ENCODE measurements at places on chromosomes 7 and 10.

- no peak for DNase-seq
These were observed 69.5 kb upstream of the ZNF438 start for GRCh38 chr10:31101123-31101522.

- DNase-seq: no peak
These were observed 133.8 kb upstream of the KCNMA1 start for GRCh38 chr10:77771450-77771849.

DNA sequence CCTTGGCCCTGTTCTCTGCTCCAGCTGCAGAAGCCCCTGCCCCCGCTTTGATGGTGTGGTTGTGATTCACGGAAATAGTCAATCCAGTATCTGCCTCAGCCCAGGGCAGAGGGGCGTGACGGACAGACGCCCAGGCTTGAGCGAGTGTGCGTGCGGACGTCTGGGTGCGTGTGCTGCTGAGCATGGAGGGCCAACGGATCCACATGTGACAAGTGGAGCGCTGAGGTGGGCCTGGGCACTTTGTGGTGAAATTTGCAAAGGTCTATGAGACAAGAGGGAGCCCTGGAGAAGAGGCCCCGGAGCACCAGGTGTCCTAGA, 94.4 kb downstream of the WDR37 start:
- no peak for DNase-seq

DNA sequence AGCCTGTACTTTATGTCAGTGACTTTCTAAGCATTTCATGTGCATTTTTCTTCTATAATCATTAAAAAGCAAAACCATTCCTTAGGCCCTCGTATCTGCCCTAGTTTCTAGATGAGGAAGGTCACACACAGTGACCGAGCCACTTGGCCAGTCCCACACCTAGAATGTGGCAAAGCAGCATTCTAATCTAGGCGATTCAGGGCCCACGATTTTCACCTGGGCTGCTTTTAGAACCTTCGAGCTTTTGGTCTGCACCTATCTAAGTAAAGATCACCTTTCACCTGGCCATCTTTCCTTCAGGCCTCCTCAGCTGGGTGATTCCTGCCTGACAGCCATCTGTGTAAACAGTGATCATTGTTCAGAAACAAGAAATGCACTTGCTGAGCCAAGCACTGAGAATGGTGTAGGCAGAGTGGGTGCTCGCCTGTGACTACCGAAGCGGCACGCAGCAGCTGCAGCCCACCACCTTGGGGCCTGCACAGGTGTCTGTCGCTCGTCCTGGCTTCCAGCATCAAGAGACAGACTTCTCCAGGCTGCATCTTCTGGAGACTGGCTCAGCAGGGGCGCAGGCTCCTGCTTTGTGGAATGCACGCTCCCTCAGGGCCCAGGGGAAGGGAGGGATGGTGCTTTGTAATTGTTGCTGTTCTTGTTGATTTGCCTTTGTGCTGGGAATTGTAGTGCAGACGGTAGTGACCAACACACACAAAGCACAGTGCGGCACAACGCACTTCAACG, 149.0 kb upstream of the INSYN2A start:
- DNase-seq: no peak

- no peak for DNase-seq
These were observed 4.0 kb upstream of the BAIAP2L1 start for GRCh38 chr7:98404840-98405239.

DNA sequence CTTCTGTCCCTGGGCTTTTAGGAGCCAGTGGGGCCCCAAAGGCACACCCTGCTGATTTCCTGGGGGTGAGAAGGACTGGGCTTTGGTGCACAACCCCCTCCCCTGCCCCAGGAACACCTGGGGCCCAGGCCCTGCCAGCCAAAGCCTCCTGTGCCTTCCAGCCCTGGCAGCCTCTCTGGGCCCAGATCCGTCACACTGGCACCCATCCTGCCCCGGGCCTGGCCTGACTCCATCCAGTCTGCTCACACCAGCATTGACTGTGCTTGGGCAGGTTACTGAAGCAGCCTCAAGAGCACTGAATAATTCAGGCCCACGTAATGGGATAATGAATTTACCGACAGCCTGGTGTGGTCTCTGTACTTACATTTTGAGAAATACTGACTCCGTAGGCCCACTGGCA, 12.0 kb upstream of the COMTD1 start:
- DNase-seq: no peak

DNA sequence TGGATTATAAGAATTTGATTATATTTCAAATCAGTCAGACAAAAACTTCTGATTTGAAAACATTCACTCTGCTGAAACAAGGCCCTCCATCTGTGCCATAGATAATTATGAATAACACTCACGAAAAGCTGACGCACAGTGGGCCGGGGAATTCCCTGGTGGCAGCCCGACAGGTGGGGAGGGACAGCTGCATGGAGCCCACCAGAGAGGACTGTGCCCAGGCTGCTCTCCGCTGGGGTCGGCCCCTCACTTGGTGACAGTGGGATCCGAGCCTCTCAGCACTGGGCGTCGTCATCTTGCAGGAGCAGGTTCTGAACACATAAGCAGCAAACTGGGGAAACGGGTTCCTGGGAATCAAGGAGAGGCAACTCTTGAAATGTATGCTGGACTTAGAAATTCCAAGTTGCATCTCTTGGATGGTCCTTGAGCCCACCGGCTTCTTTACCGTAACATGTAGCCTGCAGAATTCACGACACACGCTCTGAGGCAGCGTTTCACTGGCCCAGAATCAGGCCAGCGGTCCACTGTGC, 41.4 kb downstream of the AFAP1L2 start:
- DNase-seq: no peak

- DNase-seq: no peak
These were observed 450.9 kb upstream of the MKI67 start for GRCh38 chr10:128576943-128577670.

GRCh38 chr10:43679509-43679908, 30.8 kb upstream of the ZNF32 start:
- no peak for DNase-seq

- DNase-seq: no peak
These were observed 89.3 kb downstream of the BEND7 start for GRCh38 chr10:13439313-13440184.

DNA sequence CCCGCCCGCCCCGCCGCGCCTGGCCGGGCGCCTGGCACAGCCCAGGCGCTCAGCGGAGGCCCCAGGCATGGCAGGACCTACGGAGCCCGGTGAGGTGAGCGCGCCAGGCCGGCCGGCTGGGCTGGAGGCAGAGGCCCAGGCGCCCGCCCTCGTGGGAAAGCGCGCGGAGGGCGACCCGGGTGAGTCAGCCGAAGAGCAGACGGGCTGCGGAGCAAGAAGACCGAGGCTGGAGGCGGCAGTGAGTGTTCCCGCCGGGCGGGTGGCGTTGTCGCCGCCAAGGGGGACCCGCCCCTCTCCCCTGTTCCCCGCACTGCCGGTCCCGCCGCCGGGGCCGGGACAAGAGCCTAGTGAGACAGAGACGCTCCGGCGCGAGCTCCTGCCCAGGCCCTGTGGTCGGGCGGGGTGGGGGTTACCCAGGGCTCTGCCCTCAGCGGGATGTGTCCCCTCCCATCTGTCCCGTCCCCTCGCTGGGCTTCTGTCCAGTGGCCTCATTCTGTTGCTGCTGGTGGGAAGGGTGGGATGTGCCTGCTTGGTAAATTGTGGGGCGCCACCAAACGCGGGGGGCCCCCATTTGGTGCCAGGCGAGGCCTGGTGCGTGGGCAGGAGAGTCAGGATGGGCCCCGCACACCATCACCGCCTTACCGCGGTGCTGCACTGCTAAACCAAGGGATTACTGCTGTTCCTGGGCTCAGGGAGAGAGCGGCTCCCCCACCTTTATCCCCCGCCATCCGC, 17.0 kb upstream of the NODAL start:
- DNase-seq: no peak

- no peak for DNase-seq
These were observed 87.4 kb upstream of the WAC start for GRCh38 chr10:28445516-28445915.

- DNase-seq: no peak
These were observed 1.6 kb downstream of the FOXL3 start for GRCh38 chr7:291373-292092.

DNA sequence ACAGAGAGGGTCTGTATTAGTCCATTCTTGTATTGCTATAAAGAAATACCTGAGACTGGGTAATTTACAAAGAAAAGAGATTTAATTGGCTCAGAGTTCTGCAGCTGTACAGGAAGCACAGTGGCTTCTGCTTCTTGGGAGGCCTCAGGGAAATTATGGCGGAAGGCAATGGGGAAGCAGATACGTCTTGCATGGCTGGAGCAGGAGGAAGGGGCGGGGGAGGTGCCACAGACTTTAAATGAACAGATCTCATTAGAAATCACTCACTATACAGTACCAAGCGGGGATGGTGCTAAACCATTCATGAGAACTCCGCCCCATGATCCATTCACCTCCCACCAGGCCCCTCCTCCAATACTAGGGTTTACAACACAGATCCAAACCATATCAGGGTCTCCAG, 3.7 kb upstream of the CALU start:
- DNase-seq: peak; percentile 52

GRCh38 chr7:149285603-149286002, 23.6 kb downstream of the ZNF783 start:
- no peak for DNase-seq

DNA sequence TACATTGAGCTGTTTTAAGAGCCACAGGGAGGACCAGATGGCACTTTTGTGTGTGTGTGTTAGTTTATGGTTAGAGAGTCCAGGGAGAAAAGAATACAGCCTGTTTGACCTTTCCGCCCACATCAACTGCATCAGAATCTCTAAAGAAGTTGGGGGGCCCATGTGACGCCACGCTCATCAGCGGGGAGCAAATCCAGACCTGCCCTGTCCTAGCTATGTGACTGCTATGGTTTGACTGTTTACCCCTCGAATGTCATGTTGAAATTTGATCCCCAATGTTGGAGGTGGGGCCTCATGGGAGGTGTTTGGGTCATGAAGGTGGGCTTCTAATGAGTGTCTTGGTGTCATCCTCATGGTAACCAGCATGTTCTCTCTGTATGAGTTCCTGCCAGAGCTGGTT, 128.0 kb downstream of the ADRA2A start:
- no peak for DNase-seq

DNA sequence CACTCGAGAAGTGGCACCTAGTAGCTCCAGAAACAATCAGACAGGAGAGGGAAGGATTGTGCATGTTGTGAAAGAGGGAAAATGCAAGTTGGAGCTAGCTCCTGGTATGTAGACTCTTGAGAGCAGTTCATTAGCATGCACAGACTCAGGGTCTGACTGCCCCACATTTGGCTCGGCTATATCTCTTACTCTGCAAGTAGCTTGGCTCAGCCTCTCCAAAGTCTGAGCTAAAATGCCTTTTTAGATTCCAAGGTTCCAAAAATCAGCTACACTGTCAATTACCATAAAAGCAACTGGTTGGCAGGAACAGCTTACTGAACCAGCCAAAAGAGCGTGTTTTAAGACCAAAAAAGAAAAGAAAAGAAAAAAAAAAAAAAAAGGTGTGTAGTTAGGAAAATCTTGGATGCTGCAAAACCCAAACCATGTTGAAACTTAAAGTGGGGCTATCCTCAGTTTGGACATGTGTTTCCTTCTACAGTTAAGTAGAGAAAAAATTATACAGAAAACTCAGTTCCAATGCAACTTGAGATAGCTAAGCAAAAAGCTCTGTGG, 65.5 kb downstream of the MKX start:
- no peak for DNase-seq

DNA sequence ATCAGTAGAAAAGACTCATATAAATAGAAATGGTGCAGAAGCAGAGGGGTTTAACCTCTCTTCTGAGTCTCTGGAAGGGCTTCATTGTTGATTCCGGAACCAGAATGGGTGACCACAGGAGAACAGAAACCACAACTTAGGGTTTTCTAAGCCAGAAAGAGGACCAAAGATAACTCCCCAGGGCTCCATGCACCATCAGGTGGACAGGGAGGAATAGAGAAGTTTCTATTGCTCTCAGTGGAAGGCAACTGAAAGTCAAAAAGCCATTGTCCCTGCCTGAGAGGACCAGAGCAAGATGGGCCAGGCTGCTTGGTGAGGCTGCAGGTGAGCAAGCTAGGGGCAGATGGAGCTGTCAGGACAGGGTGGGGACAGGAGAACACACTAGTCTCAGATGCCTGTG, 14.6 kb upstream of the NPS start:
- DNase-seq: no peak

DNA sequence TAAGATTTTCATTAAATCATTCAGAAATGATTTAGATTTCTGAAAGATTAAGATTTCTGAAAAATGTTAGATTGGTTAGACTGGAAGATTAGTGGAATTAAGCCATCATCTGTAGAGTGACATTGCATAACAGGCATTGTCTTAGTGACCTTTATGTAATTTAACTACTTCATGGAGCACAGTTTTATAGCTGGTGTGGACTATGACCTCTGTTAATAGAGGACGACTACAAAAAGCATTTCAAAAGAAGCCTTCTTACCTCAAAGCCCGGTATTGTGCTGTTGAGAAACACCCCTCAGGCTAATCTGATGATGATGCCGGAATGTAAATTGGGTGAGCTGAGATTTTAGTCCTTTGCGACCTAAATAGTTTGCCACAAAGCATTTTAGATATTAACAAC, 55.6 kb downstream of the GALNT11 start:
- DNase-seq: no peak

- DNase-seq: no peak
These were observed 160.9 kb downstream of the SDK1 start for GRCh38 chr7:3461923-3462322.

DNA sequence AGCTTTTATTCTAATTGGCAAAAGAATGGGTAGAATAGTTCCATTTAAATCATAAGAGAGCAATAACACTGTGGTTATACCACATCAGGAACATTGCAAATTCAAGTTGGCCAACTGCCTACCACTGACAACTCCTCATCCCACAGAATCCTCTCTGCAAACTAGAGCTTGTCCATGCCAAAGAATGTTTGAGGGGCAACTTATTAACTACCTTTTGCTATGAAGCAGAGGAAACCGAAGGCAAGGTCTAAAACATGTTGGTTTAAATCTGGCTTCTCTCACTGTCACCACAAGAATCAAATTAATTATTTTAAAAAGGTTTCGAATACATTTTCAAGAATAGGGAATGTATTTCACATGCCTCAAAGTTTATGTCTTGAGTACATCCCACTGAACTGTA, 36.0 kb downstream of the RHOBTB1 start:
- DNase-seq: no peak

GRCh38 chr7:32228601-32229000, 158.4 kb upstream of the PDE1C start:
- no peak for DNase-seq

DNA sequence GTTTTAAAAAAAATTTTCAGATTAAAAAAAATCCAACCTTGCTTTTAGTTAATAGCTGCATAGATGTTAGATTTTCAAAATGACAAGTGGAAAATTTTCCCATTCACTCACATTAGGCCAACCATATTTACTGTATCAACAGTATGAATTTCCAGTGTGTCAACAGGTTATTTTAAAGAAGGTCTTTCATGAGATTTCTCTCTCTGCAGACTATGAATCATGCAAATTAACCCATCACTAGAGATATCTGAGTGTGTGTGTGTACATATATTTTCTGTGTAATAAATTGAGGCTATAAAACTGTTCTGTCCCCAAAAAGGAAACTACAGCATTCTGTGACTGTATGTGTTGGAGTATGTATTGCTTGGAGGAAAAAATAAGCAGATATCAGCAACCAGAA, 305.6 kb downstream of the ARL4A start:
- no peak for DNase-seq

GRCh38 chr7:104836976-104837375, 177.0 kb upstream of the KMT2E start:
- no peak for DNase-seq

Data from CMK (cell line).